ENCODE measurements at places on chromosomes 16 and 17.
A peak's percentile ranks its signal among the peaks of the same experiment; 100 is the strongest.

DNA sequence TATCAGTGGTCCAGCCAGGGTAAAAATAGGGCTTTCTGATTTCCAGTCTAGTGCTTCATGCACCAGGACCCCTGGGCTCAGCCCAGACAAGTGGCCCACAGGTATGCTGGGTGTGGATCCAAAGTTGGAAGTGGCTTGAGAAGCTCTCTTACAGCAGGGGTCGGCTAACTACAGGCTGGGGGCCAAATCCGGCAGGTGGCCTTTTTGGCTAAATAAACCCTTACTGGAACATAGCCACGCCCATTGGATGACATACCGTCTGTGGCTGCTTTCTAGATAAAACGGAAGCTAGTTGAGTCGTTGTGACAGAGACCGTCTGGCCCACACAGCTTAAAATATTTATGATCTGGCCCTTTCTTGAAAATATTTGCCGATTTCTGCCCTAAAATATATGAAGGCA lies 119.0 kb upstream of the CDC42EP4 start:
- DNase-seq = no peak

DNA sequence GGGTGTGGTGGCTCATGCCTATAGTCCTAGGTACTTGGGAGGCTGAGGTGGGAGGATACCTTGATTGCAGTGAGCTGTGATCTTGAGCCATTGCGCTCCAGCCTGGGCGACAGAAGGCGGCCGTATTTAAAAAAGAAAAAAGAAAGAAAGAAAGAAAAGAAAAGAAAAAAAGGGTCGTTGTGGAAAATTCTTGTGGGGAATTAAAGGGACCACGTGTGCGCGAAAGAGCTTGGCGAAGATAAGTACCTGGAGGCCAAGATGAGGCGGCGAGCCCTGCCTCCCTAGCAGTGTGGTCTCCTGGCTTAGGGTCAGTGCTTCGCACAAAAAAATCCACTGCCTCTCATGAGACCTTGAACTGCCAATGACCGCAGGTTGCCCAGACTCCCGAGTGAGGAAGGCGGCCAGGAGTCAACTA lies 728 bp upstream of the NMT1 start:
- DNase-seq = no peak

DNA sequence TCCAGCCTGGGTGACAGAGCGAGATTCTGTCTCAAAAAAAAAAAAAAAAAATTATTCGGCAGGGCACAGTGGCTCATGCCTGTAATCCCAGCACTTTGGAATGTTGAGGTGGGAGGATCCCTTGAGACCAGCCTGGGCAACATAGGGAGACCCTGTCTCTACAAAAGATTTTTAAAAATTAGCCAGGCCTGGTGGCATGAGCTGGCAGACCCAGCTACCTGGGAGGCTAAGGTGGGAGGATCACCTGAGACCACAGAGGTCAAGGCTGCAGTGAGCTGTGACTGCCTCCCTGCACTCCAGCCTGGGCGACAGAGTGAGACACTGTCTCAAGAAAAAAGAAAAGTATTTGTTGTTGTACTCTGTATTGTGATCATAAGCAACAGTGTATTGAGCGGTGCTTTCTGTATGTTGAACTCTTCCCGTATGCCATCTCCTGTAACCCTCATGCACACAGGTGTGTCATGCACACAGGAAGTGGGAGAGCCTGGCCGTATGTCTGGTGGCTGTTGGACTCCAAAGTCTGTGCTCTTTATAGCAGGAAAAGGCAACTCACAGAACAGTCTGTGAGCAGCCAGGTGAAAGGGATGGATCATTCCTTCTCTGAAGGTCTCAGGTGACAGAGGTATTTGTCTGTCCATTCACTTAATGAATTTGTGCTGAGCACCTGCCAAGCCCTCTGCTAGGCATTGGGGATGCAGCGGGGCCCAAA lies 17.1 kb downstream of the CDH1 start:
- no peak for DNase-seq

GRCh38 chr17:2871720-2872119 lies 75.5 kb downstream of the RAP1GAP2 start:
- no peak for DNase-seq

GRCh38 chr16:12245921-12246720 lies 269.6 kb downstream of the SNX29 start:
- DNase-seq = no peak

- DNase-seq = no peak
Observed at GRCh38 chr16:19696328-19696727, 21.7 kb downstream of the KNOP1 start.

DNA sequence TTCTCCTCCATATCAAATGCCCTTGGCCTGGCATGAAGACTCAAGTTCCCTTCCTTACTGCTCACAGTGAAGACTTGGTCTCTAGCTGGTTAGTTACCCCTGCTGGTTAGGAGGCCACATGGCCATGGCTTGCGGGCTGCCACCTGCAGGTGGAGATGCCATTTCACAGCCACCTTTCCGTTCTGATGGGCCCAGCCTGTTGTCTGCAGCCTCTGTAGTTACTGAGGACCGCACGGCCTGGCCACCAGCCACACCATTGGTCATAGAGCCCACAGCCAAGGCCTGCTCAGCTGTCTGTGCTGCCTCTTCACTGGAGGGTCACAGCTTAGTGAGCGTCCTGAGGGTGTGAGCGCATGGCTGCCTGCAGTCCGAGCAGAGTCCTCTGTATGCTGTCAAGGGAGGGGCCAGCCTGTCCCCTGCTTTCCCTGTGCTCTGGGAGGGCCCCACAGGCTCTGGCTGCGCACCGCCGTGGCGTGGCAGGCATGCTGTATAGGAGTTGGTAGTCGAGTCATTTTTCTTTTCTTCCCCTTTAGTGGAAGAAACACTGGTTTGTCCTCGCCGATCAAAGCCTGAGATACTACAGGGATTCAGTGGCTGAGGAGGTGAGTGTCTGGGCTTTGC lies 59.2 kb downstream of the PLD6 start:
- DNase-seq = no peak

DNA sequence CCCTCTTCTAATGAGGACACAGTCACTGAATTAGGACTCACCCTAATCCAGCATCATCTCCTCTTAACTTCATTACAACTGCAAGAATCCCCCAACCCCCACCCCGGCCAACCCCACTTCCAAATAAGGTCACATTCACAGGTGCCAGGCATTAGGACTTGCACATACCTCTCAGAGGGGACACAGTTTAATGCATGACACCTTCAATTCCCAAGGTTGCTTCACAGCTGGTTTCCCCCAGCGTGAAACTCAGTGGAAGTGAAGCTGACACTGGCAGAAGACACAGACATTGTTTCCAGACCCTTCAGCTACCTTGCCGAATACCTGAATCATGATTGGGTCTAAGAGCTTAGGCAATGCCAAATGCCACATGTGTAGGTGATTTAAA lies 217.0 kb upstream of the DYNLRB2 start:
- no peak for DNase-seq

DNA sequence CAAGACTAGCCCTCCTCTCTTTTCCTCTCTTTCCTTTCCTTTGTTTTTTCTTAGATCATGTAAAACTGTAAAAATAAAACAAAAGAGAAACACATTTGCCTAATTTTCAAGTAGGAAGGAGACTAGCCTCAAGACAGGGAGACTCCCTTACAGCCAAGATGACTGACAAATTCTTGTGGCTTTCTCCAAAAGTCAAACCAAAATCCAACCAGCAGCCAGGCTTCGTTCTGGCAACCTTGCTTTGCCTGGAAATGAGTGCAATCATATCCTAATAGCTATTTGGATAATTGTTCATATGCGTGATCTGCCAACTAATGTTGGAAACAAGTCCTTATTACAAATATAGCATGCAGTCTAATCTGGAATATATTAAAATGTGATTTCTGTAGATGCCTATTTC lies 868.9 kb upstream of the SOX9 start:
- DNase-seq = no peak

- DNase-seq = no peak
Observed at GRCh38 chr16:370979-371514, 709 bp upstream of the MRPL28 start.

DNA sequence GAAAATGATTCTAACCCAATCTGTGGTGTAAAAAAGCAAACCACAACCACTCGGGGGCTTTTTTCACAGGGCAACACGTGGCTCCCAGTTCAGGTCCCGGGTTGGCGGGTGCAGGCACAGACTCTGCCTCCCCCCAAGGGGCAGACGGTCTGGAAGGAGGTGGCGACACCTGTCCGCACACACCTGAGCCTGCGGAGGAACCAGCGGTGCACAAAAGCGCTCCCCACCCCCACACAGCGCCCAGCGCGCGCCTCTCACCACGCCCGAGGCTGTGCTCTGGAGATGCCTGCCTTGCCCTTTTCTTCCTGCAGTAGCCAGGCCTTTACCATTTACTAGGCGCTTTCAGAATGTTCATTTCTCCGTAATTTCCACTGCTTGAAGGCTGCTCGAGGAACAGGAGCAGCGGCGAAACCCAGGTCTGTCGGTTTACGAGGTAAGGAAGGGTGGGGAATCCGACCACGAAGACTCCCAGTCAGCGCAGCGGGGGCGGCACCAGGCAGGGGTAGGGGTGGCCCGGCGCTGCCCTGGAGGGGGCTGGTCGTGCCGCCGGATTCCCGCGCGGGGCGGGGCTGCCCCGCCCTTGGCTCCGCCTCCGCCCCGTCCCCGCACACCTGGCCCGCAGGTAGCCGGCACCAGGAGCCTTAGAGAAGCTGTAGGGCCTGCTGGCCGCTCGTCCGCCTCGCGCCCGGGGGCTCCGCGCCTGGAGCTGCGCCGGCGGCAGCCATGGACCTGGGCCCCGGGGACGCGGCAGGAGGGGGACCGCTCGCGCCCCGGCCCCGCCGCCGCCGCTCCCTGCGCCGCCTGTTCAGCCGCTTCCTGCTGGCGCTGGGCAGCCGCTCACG lies at the start of gene USP43:
TSS of gene USP43 (plus strand) at position 608 of the 842 bp plus-strand sequence. CDS start at position 724, 116 bp downstream.
- peak; percentile 5 for DNase-seq

GRCh38 chr17:80254396-80255251 lies 6.0 kb upstream of the RNF213 start:
- DNase-seq = peak; percentile 77

GRCh38 chr16:6018848-6019489 lies 921.4 kb upstream of the EEF2KMT start:
- DNase-seq = no peak

DNA sequence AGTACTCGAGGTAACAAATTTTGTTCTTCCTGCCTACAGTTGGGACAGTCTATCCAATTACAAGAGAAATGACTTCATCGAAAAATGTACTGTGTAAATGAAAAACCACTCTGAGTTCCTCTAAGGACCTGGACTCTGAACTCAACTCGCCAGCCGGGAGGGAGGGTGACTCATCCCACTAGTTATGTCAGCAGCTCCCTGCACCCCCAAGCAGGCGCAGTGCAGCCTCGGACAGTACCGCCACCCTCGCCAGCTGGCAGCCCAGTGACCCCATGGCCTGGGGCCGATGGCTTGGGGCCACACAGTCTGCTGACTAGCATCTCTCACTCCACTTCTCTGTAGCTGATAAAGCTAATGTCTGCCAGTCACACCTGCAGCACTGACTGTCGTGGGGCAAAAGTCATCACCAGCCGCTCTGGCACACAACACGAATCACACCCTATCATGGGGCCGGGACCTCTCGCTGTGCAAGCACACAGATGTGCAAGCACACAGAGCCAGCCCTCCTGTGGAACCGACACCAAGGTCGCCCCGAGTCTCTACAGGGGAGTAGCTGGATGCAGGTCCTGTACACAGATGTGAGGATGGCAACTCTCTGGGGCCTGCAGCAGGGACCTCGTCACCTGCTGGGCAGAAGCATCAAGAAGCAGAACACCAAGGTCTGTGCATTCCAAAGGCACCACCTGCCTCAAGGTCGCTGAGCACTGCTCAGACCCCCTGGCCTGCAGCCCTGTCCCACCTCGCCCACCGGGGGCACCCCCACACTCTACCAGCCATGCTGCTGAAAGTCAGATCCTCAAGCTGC lies 5.7 kb downstream of the CSNK1D start:
- peak; percentile 40 for DNase-seq

GRCh38 chr17:65664266-65664665 lies 102.8 kb upstream of the AXIN2 start:
- no peak for DNase-seq

DNA sequence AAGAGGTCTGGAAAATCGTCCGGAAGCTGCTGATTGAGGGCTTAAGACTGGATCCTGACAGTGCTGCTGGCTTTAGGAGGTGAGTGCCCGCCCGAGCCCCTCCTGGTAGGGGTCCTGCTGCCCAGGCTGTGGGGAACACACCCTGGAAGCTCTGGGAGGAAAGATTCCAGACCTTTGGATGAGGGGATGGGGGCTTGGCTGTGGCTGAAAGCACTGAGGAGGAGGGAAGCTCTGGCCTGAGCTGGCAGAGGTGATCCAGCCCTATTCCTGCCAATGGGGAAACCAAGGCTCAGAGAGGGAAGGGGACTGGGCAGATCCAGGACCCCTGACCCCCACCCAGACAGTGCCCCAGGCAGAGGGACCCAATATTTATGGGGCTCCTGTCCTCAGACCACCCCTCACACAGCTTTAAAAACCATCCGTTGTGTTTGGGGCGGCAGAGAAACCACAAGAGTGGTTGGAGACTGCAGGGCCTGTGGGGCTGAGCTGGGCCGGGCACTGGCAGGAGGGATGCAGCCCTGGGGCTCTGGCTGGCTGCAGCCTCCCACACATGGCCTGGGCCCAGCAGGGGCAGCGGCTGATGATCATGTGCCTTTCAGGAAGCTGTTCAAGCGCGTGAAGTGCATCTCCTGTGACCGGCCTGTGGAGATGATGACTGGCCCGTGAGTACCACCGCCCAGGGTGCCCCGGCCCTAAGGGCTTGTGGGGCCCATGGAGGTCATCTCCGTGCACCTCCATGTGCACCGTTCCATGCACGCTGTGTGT lies 22.8 kb downstream of the UBALD1 start:
- no peak for DNase-seq

GRCh38 chr17:76246080-76247066 lies 6.1 kb upstream of the RNF157 start:
- DNase-seq = no peak

DNA sequence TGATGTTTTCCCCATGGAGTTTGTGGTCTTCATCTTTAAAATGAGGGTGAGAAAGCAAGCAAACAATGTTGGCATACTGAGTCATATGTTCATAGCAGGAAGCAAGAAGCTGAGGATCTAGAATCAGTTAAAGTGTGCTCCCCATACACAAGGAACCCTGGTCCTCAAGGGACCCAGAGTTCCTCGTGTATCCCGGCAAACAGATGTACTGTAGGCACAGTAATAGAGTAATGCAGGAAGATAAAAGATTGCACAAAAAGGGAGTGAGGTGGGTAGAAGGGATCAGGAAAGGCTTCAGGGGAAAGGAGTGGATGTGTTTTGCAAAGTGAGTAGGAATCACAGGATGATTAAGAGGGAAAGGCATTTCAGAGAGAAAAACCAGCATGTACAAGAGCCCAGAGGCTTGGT lies 412.3 kb upstream of the CDH11 start:
- no peak for DNase-seq

DNA sequence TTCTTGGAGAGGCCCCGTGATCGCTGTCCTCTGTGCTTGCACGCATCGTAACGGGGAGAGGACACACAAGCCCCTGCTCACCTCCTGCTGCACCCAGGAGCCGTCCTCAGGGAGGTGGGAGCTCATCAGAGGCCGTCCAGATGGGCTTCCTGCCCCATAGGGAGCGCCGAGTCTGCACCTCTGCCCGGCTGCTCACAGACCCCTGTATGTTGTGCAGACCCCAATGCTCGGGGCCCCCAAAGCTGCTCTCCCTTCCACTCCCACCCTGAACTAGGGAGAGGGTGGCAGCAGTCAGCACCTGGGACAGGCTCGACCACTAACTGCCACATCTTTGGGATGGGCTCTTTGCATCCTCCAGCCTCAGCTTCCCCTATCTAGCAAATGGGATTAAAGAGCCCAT lies 4.4 kb upstream of the ZNF469 start:
- DNase-seq = no peak
